ENCODE measurements at places on chromosomes 1 and 21.

- DNase-seq: no peak
Observed at GRCh38 chr1:100187912-100188311, 9.9 kb upstream of the LRRC39 start.

DNA sequence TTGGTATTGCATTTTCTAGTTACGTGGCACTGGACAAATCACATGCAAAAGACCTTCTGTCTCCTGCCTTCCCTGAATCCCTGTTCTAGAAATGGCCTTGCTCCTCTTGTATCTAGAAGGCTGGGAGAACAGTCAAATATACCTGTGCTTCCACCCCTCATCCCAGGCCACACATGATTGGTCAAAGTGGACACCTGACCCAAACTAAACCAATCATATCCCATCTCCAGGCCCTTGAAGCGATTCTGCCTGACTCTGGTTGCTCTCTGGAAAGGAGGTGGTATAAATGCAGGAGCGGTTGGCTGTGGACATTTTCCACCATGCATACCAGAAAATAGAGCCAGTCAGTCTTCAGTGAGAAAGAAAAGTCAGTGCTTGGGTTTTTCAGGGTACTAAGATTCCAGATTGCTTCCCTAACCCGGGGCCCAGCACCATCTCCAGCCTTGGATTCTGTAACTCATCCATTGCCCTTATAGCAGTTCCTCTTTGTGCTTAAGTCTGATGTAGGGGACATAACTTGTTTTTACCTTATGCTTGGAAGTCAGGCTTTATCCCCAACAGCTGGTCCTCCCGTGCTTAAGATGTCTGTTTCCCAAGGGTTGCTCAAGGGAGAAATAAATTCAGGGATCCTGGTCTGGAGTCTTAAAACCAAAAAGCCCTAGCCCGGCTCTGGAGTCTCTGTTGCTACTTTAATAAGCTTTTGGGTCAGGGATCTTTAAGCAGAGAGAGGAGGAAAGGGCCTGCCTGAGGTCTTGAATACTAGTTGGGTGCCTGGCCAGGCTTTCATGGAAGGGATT lies 7.7 kb upstream of the PHC2 start:
- DNase-seq: no peak

GRCh38 chr1:160576884-160577283 lies 2.4 kb downstream of the CD84 start:
- no peak for DNase-seq

GRCh38 chr1:81125672-81126071 lies 675.1 kb upstream of the ADGRL2 start:
- no peak for DNase-seq

GRCh38 chr1:227317011-227317451 lies 1.3 kb downstream of the CDC42BPA start:
- peak; percentile 27 for DNase-seq

DNA sequence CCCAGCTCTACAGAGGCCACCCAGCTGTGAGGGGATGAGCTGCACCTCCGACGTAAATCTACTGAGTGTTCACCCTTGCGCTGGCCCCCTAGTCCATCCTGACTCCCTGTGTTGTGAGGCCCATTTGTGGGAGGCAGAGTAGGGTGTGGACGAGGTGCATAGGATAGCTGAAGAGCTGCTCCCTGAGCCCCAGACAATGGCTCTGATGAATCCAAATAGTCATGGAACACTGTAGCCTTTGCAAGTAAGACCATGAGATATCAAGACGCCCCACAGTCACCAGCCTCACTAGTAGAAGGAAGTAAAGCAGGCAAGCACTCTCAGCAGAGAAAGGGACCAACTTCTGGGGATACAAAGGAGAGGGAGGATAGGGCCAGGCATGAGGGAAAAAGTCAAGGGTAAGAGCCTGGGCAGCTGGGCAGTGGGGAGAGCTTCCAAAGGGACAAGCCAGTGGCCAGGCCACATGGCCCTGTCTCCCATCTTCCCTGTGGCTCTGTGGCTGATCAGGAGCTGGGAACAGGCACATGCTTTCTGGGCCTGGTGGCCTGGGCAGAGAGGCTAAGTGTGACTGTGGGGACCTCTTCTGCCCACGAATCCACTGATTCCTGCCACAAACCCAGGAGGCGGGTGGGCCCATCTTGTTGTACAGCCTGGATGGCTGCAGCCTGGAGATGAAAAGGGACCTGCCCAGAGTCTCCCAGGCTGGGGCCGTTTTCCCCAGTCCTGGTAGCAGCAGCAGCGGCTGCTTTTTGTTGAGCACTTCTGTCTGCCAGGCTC lies 55.5 kb upstream of the EPS8L3 start:
- DNase-seq: no peak

DNA sequence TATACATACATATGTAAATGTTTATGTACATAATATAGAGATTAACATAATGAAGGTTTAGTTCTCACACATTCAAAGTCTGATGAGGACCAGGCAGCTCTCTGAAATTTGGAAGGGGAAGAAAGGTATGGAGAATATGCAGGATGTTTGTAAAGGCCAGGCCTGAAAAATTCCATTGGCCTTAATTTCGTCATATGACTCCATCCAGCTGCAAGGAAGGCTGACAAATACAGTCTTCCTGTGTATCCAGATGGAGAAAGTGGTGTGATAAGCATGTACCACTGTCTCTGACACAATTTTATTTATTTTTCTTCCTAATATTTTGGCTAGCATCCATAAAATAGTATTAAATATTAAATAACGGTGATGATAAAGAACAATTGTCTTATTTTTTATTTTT lies 6.3 kb upstream of the SGIP1 start:
- no peak for DNase-seq

DNA sequence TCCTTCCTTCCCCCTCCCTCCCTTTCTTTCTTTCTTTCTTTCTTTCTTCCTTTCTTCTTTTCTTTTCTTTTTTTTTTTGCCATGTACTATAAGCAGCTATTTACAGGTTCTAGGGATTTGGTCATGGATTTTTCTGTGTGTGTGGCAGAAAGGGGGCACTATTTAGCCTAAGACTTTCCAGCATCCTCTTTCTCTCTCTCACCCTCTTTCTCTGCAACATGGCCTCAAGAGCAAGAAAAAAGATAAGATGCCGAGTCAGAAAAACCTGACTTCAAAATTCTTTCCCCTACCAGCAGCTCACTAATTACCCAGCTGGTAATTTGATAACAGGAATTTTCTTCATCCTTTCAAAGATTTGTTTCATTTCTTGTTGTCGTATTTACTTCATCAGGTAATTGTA lies 458.3 kb upstream of the ADAMTS5 start:
- DNase-seq: no peak

DNA sequence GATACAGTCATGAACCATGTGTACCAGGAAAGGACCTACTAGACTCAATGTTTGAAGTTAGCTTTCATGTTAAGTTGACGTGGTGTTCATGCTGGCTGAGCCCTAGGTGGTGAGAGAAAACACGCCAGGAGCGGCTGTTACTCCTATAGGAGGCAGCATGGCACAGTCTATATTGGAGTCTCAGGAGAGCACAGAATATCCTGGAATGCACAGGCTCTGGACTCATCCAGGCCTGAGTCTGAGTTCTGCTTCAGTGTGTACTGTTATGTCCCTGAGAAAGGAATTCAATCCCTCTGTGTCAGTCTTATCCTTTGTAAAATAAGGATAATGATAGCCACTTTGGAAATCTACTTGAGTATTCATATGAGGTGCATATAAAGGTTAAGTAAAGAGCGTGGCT lies 41.2 kb downstream of the DPT start:
- DNase-seq: no peak

DNA sequence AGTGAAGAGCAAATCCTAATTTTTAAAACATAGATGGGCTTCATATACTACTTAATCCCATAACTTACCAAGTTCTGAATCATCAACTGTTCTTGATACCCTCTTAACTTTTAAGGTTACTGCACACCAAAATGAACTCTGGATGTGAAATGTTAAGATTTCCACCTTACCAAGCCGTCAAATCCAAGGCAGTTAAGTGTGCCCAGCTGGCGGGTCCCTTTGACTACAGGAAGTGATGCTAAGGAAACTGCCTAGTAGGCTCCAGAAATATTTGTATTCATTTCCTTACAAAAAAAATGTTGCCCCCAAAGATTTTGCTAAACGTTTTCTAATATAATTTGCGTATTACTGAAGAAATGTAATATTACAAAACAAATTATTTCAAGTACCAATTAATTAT lies 10.7 kb downstream of the NRIP1 start:
- no peak for DNase-seq

DNA sequence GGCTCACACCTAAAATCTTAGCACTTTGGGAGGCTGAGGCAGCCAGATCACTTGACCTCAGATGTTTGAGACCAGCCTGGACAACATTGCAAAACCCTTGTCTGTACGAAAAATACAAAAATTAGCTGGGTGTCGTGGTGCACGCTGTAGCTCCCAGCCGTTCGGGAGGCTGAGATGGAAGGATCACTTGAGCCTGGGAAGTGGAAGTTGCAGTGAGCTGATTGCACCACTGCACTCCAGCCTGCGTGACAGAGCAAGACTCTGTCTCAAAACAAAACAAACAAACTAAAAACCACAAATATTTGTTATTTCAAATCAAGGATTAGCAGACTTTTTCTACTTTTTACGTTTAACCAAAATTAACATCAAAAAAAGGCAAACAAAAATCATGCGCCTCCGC lies 31.3 kb downstream of the INKA2 start:
- DNase-seq: no peak

DNA sequence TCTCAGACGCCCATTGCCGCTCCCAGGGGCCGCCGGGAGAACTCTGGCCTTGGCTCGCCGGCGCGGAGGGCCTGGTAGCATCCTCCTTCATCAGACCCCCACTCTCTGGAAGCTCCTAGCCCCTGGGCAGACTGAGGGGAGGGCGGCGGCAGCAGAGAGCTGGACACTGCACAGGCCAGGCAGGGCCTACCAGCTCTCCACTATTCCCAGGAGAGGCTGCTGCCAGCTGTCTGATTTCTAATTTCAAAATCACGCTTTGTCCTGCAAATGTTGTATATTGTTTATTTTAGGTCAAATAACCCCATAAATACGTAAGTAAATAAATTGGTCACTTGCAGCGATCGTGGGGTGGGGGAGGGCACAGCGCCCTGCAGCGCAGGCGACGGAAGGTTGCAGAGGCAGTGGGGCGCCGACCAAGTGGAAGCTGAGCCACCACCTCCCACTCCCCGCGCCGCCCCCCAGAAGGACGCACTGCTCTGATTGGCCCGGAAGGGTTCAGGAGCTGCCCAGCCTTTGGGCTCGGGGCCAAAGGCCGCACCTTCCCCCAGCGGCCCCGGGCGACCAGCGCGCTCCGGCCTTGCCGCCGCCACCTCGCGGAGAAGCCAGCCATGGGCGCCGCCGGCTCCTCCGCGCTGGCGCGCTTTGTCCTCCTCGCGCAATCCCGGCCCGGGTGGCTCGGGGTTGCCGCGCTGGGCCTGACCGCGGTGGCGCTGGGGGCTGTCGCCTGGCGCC lies at the start of gene MTARC1:
MTARC1 (plus strand) TSS at position 577 of the 732 bp plus-strand sequence; CDS start at position 609, 32 bp downstream.
- DNase-seq: no peak

- peak; percentile 39 for DNase-seq
Observed at GRCh38 chr1:16235944-16236510, 956 bp downstream of the CPLANE2 start.

GRCh38 chr1:64941461-64942117 lies 24.8 kb downstream of the JAK1 start:
- no peak for DNase-seq

GRCh38 chr1:208167261-208167869 lies 76.8 kb downstream of the PLXNA2 start:
- no peak for DNase-seq

GRCh38 chr1:35588197-35588910 lies 15.2 kb downstream of the TFAP2E start:
- DNase-seq: no peak

DNA sequence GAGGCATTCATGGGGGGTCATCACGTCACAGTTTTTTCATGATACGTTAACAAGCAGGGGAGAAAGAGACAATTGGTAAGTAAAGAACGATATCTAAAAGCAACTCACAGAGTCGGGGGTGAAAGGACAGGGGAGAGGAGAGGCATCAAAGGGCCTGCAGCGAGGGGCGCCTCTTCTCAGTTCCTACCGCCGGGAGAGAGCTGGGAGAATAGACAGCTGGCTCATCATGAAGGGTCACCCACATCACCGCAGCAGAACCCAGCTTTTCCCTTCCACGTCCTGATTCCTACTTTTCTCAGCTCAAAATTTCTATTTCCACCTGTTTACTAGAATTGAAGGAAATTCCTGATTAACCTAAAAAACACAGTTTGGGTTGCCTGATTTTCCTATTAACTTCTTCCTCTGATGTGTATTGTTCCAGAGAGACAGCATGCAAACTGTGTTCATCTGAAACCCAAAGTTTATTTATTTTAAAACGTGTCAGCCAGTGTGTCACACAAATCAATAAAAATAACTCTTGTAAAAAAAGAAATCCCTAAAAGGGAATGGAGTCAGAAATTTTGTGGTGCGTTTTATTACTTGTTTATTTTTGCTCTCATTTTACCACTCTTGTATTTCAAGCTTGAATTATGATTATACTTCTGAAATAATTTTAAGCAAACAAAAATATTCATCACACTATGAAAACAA lies 75.4 kb downstream of the SLC25A24 start:
- DNase-seq: no peak

- no peak for DNase-seq
Observed at GRCh38 chr1:107450899-107451664, 310.2 kb downstream of the NTNG1 start.

GRCh38 chr1:68231627-68232288 lies 565 bp downstream of the WLS start:
- DNase-seq: no peak

DNA sequence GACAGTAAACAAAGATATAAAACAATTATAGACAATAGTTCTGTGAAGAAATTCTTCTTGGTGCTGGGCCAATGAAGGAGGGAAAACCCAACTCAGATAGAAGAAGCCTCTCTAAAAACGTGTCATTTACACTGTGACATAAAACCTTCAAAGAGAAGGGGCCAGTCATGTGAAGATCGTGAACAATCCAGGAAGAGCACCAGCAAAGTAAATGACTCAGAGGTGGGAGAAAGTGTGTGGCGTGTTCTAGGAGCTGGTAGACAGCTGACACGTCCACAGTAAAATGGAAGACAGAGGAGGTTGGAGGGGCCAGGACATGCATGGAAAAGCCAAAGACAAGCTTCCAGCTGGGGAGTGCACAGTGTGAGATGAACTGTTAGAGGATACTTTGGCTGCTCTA lies 143.6 kb downstream of the VAV3 start:
- no peak for DNase-seq

DNA sequence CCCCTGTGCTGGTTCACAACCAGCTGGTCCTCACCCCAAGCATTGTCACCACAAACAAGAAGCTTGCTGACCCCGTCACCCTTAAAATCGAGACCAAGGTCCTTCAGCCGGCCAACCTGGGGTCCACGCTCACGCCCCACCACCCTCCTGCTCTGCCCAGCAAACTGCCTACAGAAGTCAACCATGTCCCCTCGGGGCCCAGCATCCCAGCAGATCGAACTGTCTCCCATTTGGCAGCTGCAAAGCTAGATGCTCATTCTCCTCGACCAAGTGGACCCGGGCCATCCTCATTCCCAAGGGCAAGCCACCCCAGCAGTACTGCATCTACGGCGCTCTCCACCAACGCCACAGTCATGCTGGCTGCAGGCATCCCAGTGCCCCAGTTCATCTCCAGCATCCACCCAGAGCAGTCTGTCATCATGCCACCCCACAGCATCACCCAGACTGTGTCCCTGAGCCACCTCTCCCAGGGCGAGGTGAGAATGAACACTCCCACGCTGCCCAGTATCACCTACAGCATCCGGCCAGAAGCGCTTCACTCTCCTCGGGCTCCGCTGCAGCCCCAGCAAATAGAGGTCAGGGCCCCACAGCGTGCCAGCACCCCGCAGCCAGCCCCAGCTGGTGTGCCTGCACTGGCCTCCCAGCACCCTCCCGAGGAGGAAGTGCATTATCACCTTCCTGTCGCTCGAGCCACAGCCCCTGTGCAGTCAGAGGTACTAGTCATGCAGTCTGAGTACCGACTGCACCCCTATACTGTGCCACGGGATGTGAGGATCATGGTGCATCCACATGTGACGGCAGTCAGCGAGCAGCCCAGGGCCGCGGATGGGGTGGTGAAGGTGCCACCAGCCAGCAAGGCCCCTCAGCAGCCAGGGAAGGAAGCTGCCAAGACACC lies 40.6 kb downstream of the ZBTB17 start:
- no peak for DNase-seq

Measured in KG1 (cell line).